ENCODE measurements at places on chromosomes 5 and 9.

GRCh38 chr9:78525986-78526560 is 229.1 kb downstream of the PSAT1 start:
- DNase-seq: no peak

- DNase-seq: peak; percentile 85
Observed at GRCh38 chr5:142108432-142109330, at the start of gene NDFIP1. Gene NDFIP1 (plus strand): TSS chr5:142108779. CDS start chr5:142108975, 196 bp downstream.

DNA sequence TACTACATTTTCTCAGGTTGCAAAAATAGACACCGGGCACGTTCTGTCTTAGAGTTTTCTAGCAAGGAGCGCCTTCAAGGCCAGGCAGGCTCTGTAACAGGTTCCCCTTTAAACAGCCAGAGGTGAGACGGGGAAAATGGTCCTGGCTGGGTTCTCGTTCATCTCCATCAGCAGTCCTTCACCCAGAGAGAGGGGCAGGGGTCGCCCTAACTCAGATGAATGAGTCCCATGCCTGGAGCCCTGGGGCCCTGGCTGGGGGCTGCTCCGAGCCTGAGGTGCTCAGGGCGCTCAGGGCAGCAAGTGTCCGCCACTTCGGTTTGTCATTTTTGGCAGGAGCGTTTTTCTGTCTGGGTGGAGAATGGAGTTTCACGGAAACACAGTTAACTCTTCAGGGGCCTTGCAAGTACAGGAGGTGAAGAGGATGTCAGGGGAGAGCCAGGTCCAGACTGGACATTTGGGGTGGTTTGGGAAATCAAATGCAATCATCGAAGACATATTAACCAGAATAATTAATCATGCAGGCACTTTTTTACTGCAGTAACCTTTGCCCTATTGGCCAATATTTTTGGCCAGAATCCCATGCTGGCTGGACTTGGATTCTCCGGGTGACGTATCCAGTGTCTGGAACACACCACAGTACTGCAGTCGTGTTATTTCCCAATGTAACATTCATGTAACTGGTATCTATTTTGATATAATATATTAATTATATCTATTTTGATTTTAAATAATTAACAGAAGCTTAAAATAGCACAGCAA is 2.9 kb downstream of the NTNG2 start:
- DNase-seq: peak; percentile 46

DNA sequence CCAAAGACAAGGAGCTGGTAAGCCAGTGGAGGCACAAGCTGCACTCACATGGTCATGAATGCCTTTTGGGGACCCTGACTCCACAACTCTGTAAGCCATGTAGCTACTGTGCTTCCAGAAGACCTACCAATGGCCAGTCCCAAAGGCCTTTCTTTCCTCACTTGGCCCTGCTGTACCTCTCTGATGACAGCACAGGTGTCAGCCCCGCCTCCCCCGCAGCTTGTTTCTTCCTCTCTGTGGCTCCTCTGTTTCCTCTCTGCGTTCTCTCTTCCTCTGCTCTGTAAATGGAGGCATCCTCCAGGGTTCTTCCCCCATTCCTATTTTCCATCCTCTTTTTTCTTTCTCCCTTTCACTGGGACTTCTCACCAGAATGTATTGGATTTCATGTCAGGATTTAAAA is 26.7 kb downstream of the SH3TC2 start:
- no peak for DNase-seq

DNA sequence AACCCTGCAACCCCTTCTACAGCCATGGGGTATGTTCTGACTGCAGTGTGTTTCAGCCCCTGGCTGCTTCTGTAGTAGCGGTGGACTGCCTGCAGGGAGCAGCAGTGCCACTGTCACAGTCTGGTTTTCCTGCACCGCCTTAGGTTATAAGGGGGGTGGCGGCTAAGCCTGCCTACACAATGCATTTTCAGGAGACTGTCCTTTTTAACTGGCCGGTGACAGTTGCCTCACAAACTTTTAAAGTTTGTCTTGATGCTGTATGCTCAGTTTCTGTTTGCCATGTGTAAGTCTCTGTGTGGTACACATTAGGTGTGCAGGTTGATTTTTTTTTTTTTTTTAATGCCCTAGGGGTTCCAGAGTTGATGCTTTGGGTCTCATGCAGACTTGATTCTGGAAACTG is 53.0 kb downstream of the NUP214 start:
- peak; percentile 79 for DNase-seq

DNA sequence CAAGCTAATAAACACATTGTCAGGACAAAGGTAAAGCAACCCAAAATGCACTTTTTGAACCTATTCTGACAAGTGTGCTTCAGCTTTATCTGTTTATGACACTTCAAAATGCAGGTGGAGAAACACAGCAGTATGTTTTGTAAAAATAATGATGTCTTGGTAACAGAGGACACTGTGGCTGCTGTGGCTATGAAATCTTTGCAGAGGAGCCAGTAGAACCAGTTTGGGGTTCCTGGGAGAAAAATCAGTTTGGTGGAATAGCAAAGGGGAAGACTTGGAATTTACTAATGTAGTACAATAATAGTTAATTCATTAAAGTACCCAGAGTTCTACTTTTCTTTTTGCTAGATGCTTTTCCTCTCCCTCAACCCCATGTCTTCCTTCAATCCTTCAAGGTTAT is 40.6 kb downstream of the SIL1 start:
- DNase-seq: no peak

GRCh38 chr9:98225015-98225442 is 30.4 kb downstream of the TBC1D2 start:
- DNase-seq: no peak

DNA sequence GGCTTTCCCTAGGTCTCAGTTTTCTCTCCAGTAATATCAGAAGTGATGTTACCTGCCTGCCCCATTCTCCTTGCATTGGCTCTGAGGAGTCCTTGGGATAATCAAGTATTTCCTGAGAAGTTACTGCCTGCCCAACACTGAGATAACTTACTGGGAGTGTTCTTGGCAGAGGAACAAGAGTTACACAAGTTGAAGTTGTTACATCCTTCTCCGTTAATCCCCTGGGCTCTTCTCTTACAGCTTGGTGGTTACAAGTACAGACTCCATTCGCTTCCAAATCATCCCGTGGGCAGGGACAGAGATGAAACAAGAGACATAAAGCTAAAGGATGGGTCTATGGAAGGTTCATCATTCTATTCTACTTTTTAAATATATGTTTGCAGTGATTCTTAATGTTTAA is 74.1 kb upstream of the SAP30L start:
- peak; percentile 84 for DNase-seq

- peak; percentile 3 for DNase-seq
Observed at GRCh38 chr9:445033-445432, 230.4 kb downstream of the DOCK8 start.

DNA sequence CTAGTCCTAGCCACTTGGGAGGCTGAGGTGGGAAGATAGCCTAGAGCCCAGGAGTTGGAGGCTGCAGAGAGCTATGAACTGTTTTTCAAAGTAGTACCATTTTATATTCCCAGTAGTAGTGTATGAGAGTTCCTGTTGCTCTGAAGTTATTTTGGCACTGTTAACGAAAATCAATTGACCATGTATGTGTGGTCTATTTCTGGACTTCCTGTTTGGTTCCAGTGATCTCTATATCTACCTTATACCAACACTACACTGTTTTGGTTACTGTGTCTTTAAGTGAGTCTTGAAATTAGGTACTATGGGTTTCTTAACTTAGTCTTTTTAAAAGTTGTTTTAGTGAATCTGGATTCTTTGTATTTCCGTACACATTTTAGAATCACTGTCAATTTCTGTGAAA is 13.6 kb downstream of the SLF1 start:
- DNase-seq: no peak

DNA sequence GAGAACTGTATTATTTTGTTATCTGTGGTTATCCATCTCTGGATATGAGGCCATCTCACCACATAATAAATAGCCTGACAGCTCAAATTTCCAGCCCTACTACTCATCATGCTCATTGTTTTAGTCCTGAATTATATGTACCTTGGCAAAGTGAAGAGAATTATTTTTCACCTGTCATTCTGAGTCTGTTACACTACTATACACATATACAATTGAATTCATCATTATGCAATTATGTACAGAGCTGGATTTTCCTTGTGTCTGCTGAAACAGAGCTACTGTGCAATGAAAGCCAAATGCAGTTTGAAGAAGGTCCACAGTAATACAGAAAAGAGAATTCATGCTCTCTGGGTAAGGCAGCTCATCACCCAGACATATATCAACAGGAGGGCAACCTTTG is 28.5 kb downstream of the ESM1 start:
- no peak for DNase-seq

DNA sequence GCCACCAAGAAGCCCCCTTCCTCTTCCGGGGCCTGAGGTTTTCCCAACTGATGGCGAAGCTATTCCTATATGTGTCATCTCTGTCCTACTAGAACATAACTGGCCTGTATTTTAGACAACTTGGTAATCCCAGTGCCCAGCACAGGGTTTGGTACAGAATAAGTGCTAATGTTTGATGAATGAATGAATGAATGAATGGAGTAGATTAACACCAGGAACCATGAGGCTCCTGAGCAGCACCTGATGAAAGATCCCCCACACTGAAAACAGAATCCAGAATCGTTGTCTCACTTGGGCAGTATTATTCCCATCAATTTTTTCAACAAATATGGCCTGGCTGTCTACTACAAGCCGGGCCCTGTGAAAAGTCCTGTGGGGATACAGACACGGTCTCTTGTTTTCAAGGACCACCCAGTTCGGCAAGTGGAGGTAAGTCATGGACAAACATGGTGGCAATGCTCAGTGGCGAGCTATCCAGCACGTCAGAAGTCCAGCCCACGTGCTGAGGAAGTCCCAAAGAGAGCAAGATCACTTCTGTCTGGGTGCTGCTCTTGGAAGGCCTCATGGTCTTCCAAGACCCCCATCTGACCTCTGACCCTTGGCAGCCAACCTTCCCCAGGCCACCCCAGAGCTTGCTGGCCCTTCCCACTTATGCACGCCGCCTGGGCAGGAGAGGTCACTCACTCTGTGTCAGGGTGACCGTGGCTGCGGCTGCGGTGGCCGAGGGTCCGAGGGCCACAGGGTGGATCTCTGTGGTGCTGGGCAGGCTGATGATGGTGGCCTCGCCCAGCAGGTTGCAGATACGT is 1.0 kb downstream of the NAIF1 start:
- DNase-seq: no peak

DNA sequence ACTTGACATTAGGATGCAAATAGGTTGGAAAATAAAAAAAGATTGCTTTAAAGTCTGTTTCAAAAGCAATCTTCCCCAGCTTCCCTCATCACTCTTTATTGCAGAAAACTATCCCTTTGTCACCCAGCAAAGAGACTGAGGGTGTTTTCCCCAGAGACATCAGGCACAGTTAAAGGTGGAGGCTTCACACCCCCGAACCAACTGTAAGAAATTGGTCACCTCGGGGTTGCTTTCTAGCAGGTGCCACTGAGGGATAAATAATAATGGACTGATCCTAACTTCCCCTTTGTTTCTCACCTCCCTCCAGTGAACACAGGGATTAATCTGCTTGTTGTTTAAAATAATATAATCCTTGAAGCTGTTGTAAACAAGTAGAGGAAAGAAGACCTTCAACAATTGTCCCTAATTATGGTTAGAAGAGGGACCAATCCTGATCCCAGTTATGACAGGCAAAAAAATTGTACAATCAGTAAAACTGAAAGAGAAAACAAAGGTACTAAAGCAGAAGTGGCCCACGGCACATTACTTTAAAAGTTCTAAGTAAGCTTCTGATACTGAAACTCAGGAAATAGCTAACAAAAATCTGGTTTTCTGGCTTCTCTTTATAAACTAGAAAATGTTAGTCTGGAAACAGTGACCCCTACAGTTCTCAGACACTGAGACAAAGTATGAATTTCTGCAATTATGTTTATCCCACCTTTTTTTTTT is 6.6 kb upstream of the PCSK1 start:
- DNase-seq: no peak

Data from EH (cell line).